ENCODE measurements at places on chromosomes 6 and 20.

- no peak for DNase-seq
Observed at GRCh38 chr6:73309535-73309784, 44.6 kb downstream of the DPPA5 start.

DNA sequence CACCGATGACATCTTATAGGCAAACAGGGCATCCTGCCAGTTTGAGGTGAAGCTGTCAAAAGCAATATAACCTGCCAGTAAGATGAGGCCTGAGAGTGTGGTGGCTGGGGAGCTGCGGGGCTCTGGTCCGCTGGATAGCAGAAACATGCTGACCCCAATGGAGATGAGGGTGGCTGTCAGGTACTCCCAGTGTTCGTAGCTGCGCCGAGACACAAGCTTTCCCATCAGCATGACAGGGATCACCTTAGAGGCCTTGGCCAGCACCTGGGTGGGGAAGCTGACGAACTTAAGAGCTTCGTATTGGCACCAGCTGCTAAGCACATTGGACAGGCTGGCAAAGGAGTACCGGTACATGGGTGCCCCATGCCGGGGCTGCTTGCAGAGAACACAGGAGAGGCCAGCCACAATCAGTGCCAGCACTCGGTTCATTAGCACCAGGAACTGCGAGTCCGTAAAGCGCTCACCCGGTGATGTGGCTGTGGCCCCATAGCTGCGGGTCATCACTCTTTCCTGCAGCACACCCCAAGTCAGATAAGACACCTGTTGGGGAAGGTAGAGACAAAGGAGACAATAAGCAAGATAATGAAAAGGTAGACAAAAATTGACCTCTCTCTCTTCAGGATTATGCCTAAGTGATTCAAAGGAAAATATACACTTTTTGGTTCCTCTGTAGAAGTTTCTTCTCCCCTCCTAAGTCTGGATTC is 2.1 kb downstream of the SLC35B2 start:
- no peak for DNase-seq

DNA sequence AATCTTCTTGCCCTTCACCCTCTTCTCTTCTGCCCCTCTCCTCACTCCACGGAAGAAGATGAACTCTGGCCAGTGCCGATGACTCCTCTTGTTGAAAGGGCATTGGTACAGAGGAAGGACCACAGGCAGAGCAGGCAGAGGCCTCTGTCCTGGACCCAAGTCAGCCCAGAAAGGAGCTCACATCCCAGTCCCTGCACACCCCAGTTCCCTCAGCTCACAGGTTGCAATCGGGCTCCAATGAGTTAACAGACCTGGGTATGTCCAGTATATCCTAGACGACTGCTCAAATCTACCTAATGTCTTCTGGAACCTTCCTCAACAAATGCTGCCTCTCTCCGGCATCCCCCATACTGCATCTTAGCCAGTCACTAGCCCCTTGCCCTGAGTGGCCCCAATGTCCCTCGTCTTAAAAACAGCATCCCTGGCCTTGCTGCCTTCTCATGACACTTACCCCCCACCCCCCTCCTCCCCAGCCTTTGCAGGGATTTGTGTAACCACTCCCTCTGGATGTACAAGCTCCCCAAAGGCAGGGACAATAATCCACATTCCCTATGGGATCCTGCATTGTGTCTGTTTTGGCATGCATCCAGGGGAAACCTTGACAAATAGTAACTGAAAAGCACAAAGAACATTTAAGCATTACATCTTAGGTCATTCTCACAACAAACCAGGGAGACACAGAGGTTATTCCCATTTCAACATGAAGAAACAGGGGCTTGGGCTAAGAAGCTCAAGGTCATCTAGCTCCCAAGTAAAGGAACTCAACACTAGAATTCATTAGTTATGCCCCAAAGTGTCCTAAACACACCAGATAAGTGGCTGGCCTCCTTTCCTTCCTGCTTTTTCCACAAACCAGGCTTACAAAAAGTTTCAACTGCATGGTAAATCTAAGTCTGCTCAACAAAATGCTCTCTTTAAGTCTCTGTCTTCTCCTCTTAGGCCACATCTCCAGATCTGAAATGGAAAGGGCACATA is 45.1 kb downstream of the TRERF1 start:
- no peak for DNase-seq

- DNase-seq = no peak
Observed at GRCh38 chr6:112205427-112206109, 48.8 kb downstream of the LAMA4 start.

- DNase-seq = peak; percentile 49
Observed at GRCh38 chr20:4951299-4951698, 50.0 kb downstream of the SLC23A2 start.

- no peak for DNase-seq
Observed at GRCh38 chr20:35279040-35279439, 1.1 kb upstream of the MMP24OS start.

- DNase-seq = no peak
Observed at GRCh38 chr6:142387997-142388815, 86.4 kb downstream of the ADGRG6 start.

- DNase-seq = no peak
Observed at GRCh38 chr6:112603726-112604125, 256.6 kb downstream of the RFPL4B start.

- DNase-seq = no peak
Observed at GRCh38 chr6:148250975-148251685, 91.5 kb upstream of the SASH1 start.

GRCh38 chr20:12293900-12294299 is 376.2 kb downstream of the BTBD3 start:
- DNase-seq = no peak

DNA sequence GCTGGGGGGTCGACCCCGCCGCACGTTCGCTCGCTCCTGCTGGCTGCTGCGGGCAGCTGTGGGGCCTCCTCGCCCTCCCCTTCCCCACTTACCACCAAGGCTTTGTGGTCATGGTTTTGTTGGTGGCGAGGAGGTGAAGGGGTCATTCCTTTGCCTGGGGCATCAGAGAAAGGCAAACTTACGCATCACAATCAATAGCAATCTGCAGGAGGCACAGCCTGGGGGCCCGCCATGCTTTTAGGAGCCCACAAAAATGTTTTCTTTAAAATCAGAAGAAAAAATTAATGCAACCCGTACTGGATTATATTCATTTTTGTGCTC is 137.0 kb downstream of the IMPG1 start:
- DNase-seq = no peak

DNA sequence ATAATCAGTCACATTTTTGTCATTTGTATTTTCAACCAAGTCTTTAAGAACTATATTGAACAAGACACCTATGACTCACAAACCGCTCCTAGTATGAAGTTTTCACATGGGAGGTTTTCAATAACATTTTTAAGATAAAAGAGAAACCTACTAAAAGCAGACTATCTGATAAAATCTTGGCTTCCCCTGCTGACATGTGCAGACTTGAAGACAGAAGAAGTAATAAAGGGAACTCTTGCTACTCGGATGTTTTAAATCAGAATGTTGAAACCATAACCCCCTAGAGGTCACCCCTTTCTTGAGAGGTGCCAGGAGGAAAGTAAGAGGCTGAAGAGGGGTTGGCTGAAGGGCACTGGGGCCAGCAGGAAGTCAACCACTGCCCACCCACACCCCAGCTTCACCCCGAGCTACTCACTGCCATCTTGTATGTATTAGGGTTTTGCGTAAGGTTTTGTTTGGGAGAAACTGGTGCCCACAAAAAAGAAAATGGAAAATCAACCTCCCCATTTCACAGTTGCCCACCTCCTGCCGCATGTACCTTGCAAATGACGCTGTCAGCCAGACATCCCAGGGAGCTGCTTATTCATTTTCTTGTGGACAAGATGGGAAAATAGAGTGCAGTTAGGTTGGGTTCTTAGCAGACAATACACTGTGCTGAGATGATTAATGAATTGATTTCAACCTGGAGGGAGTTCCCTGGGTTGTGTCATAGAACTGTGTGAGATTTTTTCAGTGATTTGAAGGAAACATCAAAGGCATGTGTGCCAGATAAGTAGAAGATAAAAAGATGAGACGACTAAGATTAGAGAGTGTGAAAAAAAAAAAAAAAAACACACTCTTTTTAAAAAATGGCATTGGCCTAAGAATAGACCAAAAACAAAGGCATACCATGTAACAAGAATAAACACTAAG is 83.2 kb upstream of the TAB2 start:
- DNase-seq = peak; percentile 12

DNA sequence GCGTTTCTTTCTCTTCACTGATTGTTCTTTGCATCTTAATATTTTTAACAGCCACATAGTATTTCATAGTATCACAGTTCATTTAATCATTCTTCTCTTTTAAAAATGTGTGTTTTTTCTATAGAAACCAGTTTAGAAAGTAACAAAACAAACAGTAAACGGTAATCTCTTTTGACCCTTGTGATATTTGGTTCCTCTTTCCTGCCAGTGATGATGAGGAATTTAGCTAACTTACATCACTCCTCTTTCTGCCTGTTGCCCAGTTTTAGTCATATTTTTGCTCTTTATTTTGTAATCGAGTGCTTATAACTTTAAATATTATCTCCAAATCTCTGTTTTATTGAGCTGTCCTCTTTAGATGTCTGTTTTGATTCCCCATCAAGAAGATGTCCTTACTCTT is 38.1 kb upstream of the ZBTB24 start:
- DNase-seq = no peak

- no peak for DNase-seq
Observed at GRCh38 chr6:25788305-25788922, 33.9 kb downstream of the SLC17A4 start.

DNA sequence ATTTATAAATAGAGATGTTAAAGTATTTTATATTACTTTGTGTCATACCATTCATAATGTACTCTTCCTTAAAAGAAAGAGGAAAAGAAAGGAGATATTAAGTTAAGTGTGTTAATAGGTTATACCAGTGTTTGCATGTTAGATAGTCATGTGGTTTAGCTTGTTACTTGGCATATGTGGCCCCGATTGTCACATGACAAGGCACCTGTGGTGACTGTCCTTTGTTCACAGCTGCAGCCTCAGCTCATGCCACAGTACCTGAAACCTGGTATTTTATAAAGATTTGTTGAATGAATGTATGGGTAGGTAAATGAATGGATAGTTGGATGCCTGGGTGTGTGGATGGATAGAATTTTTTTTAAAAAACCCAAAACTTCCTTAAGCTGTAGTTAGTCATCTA is 306.1 kb upstream of the FLRT3 start:
- DNase-seq = no peak

- no peak for DNase-seq
Observed at GRCh38 chr6:62445521-62445920, 159.5 kb upstream of the KHDRBS2 start.

DNA sequence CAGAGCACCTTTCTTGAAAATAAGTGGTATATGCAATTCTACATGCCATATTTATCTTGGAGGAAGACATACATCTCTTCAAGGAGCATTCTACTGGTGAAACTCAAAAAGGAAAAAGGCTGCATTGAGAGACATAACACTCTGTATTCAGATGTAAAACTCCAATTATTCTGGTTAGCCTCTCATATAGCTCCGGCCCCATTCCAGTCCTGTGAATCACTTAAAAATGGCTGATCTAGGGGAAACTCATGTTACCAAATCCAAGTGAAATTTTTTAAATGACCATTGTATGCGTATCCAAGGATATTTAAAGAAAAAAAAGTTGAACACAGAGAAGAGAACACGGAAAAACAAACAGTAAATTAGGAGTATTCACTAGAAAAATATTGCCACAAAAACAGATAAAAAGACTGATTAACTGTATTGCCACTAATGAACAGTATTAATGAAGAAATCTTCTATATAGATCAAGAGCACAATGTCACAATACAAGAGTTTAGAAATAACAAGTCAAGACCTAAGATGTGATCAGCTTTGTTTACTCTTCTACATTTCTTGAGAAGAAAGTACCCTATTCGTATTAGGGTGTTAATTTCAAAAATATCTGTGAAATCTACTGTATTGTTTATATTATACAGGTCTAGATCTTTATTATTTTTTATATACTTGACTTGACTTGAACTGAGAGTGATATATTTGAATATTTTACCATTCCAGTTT is 124.5 kb upstream of the GJE1 start:
- DNase-seq = no peak

GRCh38 chr20:24314053-24314452 is 155.4 kb upstream of the SYNDIG1 start:
- no peak for DNase-seq
